ENCODE measurements at places on chromosomes 13 and 19. TPM values are rescaled to one million over a fixed set of nuclear protein-coding genes. Genes with fewer than 3 reads are reported as not detected.

- DNase-seq = no peak
Measured at GRCh38 chr13:110698689-110699088, 7.2 kb downstream of the CARS2 start.

GRCh38 chr19:8248348-8249328, 39.5 kb downstream of the CERS4 start:
- DNase-seq = no peak

GRCh38 chr19:13172346-13173138, 22.3 kb downstream of the IER2 start:
- peak; percentile 83 for DNase-seq

DNA sequence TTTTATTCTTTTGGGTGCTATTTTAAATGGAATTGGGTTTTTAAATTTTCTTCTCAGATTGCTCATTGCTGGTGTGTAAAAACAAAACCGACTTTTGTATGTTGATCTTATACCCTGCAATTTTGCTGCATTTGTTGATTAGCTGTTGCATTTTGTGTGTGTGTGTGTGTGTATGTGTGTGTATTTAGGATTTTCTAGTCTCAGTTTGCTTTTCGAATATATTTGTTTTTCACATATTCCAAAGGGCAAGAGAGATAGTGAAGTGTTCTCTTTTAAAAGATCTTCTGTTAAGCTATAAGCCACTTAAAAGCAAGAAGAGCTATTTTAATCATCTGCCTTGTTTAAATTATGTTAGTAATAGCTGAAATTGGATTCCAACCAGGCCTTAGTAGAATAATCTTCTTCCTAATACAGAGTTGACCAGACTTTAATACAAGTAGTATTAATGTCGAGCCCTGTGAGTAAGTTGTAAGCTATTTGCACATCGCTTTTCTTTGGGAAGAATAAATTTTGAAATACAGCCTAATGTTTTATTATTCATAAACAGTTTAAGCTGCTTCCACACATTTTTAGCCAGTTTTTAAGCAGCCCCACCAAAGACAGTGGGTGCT, 57.4 kb downstream of the TM9SF2 start:
- DNase-seq = no peak

DNA sequence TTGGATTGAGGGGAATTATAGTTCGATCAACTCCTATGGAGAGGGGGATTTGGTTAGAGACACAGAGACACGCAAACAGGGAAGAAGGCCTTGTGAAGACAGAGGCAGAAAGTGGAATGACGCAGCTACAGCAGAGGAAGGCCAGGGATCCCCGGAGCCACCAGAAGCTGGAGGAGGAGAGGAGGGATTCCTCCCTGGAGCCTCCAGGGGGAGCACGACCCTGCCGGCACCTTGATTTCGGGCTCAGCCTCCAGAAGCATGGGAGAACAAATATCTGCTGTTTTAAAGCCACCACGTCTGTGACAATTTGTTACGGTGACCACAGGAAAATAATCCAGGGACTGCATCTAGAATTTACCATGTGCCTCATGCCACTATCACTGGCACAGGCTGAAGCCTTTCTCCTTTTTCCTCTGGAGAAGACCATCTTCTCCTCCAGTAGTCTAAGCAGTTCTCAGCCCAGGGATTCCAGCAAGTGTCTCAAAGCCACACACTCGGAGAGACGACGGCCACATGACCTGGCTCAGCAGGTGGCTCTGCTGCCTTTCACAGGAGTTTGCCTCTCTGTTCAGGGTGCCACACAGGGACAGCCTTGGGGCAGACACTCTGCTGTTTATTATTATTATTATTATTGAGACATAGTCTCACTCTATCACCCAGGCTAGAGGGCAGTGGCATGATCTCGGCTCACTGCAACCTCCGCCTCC, 39.9 kb upstream of the CCNE1 start:
- peak; percentile 65 for DNase-seq

GRCh38 chr19:48635966-48636858, 967 bp downstream of the DBP start:
- DNase-seq = peak; percentile 69

DNA sequence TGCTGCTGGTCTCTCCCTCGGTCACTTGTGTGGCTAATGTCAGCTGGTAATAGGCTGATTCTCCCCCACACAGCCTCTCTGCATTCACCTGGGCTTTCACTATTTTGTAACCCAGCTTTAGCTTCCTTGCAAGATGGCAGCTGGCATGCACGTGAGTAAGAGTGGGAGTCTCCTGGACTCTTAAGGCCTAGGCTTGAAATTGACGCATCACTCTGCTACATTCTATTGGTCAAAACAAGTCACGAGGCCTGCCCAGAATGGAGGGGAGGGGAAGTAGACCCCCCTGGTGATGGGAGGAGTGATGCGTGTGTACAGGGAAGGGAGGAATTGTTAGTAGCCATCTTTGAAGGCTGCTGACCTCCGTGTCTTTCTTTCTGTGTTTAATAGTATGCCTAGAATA, 24.9 kb upstream of the PNMA8B start:
- no peak for DNase-seq

GRCh38 chr13:37127691-37128241, 22.3 kb upstream of the CSNK1A1L start:
- peak; percentile 32 for DNase-seq

- DNase-seq = no peak
Measured at GRCh38 chr13:27638521-27638920, 16.8 kb downstream of the POLR1D start.

DNA sequence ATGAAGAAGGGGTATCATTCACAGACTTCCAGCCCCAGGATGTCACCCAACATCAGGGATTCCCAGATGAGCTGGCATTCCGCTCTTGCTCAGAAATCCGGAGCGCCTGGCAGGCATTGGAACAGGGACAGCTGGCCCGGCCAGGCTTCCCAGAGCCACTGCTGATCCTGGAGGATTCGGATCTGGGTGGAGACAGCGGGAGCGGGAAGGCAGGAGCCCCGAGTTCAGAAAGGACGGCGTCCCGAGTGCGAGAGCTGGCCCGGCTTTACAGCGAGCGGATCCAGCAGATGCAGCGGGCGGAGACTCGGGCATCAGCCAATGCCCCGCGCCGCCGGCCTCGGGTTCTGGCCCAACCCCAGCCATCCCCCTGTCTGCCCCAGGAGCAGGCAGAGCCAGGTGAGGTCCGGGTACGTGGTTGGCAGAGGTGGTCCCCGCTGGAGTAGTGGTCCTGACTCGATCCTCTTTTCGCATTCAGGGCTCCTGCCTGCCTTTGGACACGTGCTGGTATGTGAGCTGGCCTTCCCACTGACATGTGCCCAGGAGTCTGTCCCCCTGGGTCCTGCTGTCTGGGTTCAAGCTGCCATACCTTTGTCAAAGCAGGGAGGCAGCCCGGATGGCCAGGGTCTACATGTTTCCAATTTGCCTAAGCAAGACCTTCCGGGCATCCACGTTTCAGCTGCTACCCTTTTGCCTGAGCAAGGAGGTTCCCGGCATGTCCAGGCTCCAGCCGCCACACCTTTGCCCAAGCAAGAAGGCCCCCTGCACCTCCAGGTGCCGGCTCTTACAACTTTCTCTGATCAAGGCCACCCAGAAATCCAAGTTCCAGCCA, 11.0 kb downstream of the PLEKHG2 start:
- DNase-seq = no peak

- DNase-seq = no peak
Measured at GRCh38 chr13:67859904-67860303, 629.8 kb upstream of the PCDH9 start.

- no peak for DNase-seq
Measured at GRCh38 chr13:107778094-107778493, 437.2 kb downstream of the LIG4 start.

DNA sequence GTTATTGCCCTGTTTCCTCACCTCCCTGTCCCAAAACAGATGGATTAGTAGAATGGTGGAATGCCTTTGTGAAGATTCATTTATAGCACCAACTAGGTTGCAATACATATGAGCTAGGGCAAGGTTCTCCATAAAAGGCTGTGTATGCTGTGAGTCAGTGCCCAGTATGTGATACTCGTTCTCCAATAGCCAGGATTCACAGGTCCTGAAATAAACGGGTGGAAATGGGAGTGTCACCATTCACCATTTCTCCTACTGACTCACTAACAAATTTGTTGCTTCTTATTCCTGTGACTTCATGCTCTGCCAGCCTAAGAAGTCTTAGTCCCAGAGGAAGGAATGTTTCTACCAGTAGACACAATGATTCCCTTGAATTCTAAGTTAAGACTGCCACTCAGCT, 1745.4 kb downstream of the SLITRK1 start:
- no peak for DNase-seq

Gene ZNF541
- total RNA-seq = 0.47 TPM

Gene DHRS12
- total RNA-seq = 11.6 TPM

GRCh38 chr19:8083141-8083540, 30.6 kb downstream of the CCL25 start:
- DNase-seq = no peak

DNA sequence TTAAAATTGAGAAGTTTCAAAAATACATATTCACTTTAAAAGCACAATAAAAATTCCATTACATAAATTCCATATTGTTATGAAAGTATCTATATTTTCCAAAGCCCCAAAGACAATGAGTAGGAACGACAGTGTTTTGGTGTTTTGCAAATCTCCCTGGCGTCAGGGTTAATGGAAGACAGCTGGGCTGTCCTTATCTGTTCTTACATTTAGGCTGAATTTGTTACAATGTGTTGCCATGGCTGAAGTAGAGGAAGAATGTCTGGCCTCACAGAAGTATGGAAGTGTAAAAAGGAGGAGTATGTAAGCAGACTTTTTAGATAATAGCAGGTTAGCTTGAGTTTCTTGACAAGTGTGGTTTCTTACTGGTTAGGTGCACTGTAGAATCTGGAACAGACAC, 124.4 kb upstream of the SPATA13 start:
- no peak for DNase-seq

Gene TGFB1
- total RNA-seq = 13.2 TPM

- DNase-seq = no peak
Measured at GRCh38 chr13:21528616-21529015, 69.5 kb upstream of the ZDHHC20 start.

Gene GPR12
- 0.15 TPM for total RNA-seq

GRCh38 chr19:49409441-49410029, 13.7 kb downstream of the PTH2 start:
- no peak for DNase-seq

GRCh38 chr13:101817898-101818297, 365.4 kb downstream of the ITGBL1 start:
- DNase-seq = no peak

Gene CEBPA
- total RNA-seq = 2.4 TPM

Gene CYP2A7
- not detected for total RNA-seq
